B cell (primary cell): ENCODE measurements at places on chromosomes 5 and 9. TPM values are rescaled to one million over a fixed set of nuclear protein-coding genes. Genes with fewer than 3 reads are reported as not detected.

DNA sequence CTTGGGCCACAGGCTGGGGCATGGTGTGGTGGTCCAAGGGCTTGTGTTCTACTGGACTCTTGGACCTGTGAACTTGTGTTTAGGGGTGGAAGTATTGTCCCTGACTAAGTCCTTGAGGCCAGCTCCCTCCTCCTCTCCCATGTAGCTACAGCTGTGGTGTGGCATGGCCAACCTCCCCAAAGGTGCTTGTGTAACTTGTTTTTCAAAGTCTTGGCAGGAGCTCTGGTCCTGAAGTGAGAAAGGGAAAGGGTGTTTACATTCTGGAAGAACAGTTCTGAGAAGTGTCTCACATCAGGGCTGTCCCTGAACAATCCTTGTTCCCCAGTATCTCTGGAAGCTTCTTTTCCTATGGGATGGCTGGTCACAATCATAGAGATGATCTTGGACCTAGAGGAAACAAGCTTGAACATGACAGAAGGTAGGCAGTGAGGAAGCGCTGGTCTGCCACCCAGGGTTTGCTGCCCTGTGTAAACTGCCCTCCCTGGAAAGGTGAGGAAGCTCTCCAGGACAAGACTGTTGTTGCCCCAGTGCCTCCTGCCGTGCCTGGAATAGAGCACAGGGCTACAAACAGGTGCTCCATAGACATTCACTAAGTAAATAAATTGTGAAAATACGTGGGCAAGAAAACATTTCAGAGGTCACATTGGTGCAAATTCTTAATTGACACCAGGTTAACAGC lies 64.6 kb upstream of the KLF9 start:
- DNase-seq: no peak

- no peak for DNase-seq
Observed at GRCh38 chr9:21001581-21001980, 29.9 kb downstream of the HACD4 start.

- DNase-seq: no peak
Observed at GRCh38 chr5:43889233-43889632, 286.3 kb downstream of the NNT start.

GRCh38 chr5:87233143-87233542 lies 34.5 kb upstream of the RASA1 start:
- DNase-seq: no peak

DNA sequence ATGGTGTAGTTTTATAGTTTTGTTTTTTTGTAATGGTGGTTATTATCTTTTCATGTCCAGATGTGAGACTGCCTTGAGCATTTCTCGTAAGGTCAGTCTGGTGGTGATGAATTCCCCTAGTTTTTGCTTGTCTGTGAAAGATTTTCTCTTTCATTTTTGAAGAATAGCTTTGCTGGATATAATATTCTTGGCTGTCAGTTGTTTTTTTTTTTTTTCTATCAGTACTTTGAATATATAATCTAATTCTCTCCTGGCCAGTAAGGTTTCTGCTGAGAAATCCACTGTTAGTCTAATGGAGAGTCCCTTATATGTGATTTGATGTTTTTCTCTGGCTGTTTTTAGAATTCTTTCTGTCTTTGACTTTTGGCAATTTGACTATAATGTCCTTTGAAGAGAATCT lies 106.9 kb downstream of the CARTPT start:
- DNase-seq: no peak

DNA sequence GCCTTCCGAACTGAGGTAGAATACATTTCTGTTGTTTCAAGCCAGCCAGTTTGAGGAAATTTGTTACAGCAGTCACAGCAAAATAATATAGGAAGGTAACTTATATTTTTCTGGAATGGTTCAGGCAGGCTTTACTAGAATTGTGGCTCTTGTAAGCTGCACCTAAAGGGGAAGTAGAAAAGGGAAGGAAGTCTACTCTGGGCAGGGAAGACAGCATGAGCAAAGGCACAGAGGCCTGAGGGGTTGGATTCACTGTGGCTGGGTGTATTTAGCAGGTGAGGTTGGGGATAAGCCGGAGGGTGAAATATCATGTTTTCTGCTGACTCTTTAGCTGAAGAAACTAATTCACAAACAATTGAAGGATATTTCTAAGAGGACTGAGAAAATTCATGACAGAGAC lies 183.5 kb downstream of the GAS1 start:
- DNase-seq: no peak

- no peak for DNase-seq
Observed at GRCh38 chr9:6045364-6045763, 29.9 kb upstream of the RANBP6 start.

- DNase-seq: peak; percentile 45
Observed at GRCh38 chr5:157273131-157273556, 7.2 kb downstream of the CYFIP2 start.

DNA sequence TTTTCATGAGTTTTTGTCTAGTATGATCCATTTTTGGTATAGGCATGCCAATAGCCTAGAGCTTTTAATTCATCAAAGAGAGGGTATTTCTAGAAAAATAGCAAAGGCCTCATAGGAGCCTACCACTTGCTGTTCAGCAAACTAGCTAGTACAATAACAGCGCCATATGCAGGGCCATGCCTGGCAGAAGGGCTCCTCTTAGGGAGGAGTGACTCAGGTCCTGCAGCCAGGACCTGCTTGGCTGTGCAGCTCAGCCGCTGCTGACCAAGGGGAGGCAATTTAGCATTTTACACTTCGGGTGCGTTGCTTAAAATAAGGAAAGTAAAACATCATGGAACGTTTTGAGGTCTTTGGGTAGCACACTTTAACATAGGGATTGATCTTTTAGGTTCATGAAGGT lies 100.6 kb downstream of the TRIO start:
- no peak for DNase-seq

DNA sequence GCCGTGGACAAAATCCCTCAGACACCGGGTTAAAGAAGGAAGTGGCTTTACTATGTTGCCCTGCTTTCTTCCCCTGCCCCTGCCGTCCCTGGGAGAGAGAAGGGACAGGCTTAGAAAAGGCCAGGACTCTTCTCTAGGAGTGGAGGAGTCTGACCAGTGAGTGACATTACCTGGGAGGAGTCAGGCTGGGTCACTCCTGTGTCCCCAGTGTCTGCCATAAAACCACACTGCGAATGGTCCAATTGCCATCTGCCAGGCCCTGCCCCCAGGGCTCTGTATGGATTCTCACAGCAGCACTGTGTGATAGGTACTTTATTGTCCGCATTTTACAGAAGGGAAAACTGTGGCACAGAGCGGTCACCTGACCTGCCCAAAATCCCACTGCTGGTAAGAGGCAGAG lies 31.3 kb upstream of the FUBP3 start:
- no peak for DNase-seq

DNA sequence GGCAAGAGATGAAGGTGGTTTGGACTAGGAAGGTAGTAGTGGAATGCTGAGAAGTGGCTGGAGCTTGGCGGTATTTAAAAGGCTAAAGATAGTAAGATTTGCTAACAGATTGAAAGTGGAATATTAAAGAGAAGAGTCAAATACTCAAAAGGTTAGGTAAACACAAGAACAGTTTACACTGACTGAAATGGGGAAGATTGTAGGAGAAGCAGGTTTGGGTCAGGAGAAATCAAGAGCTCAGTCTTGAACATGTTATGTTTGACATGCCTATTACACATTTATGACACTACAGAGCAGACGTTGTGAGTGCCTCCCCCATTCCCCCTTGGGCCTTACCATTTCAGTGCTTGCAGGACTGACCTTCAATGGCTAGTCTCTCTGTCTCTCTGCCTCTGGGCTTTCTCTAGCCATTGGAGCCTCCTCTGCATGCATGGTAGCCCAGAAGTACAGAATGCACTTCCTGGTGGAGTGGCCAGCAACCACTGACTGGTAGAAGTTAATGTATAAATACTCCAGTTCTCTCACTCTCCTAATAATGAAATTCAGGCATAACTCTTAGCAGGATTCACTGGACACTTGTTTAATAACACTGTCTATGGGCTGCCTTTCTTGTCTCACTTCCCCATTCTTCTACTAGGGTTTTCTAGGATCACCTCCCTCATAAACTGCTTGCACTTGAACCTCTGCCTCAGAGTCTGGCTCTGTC lies 56.8 kb downstream of the HMGCS1 start:
- no peak for DNase-seq

GRCh38 chr5:67552773-67553172 lies 356.2 kb upstream of the CD180 start:
- DNase-seq: no peak

GRCh38 chr5:77218263-77218662 lies 7.8 kb downstream of the PDE8B start:
- no peak for DNase-seq

DNA sequence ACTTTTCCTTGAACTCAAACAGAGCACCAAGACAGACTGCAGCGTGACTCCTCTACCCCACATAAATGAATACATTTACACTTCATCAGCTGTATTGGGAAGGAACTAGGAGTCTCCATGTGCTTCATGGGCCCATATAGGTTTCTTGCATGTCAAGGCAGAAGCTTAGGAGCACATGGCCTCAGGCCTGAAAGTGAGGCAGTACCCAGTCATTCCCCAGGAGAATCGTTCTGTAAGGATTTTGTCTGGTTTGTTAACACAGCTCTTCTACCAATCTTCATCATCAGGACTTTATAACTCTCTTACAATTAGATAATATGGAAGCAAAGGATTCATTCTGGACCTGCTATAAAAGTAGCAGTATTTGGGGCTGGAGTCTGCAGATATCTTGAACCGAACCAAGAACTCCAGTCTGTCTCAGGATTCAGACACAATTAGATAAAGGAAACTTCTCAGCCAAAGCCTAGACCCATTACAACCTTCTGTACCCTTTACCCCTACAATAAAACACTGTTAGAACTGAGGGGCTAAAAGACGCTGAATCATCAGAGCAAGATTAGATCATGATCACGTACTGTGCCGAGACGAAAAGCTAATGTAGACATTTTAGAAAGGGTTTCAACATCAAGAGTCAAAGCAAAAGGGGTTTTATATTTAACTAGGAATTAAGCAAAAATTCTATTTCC lies 385.5 kb upstream of the SLC30A5 start:
- DNase-seq: no peak

DNA sequence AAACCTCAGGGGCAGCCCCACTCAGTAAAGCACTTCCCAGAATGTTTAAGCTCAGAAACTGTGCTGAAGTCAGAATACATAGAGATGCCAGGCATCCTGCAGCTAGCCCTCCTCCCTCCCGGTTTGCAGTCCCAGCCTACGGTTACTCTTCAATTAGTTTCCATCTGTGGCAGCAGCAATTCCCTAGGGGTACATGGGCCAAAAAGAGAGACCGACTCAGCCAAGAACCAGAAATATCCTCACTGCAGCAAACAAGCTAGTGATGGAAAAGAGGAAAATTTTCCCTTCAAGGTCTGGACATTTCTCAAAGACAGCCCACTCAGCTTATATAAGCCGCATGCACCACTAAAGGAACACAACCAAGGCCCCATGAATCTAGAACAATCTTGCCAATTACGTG lies 89.1 kb upstream of the PPP2R2B start:
- DNase-seq: no peak

GRCh38 chr5:5061836-5062235 lies 78.3 kb upstream of the ADAMTS16 start:
- DNase-seq: no peak

- no peak for DNase-seq
Observed at GRCh38 chr5:98307811-98308210, 465.7 kb upstream of the RGMB start.

GRCh38 chr9:82780017-82780416 lies 282.9 kb downstream of the RASEF start:
- no peak for DNase-seq

GRCh38 chr5:122063836-122064235 lies 14.2 kb downstream of the LOX start:
- no peak for DNase-seq

DNA sequence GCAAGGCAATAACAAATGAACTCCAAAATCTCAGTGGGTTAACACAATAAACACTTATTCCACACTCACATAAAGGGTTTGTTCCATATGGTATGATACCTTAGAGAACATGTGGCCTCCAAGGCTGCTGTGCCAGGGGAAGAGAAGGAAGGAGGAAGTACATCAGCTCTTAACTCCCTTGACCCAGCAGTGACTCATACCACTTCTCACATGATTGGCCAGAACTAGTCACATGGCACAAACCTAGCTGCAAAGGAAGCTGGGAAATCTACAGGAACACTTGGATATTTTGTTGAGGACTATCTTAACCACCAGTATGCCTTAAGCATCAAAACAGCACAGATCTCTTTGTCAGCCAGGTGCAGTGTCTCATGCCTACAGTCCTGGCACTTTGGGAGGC lies 99.3 kb downstream of the SLIT3 start:
- DNase-seq: no peak

GRCh38 chr9:103193992-103194391 lies 198.9 kb downstream of the CYLC2 start:
- no peak for DNase-seq

DNA sequence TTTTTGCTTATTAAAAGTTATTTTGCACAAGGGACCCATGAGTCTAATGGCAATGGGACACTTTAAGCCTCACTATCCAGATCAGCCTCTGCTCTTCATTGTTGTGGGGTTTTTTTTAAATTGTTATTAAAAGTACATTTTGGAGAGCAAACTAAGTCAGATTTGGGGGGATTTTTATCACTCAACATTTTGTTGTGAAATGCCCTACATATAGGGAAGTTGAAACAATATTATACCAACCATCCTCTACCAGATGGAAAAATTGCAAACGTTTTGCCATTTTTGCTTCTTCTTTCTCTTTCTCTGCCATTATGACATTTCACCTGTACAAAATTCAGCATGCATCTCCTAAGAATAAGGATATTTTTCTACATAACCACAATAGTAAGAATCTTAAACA lies 75.3 kb downstream of the SLC1A3 start:
- DNase-seq: no peak

GRCh38 chr5:81513473-81513872 lies 119.5 kb upstream of the ACOT12 start:
- no peak for DNase-seq

- DNase-seq: no peak
Observed at GRCh38 chr9:122518841-122519240, at the start of gene OR1J4. TSS of gene OR1J4 (plus strand) at chr9:122519141. CDS start at chr9:122519141, 0 bp downstream.

GRCh38 chr9:136562746-136563495 lies 17.1 kb upstream of the NOTCH1 start:
- no peak for DNase-seq

SLC46A2 gene
- polyA plus RNA-seq: 0.06 and 0.18 TPM in 2 replicates

CD274 gene
- 0.61 and 1.4 TPM in 2 replicates for polyA plus RNA-seq

IL13 gene
- polyA plus RNA-seq: 0.14 and 0.45 TPM in 2 replicates

STING1 gene
- 2.8 and 5.3 TPM in 2 replicates for polyA plus RNA-seq

OR1Q1 gene
- polyA plus RNA-seq: 0.46 TPM in 1 of 2 replicates, not detected in the other

GPR150 gene
- polyA plus RNA-seq: 0.30 and 0.86 TPM in 2 replicates

PHYHD1 gene
- polyA plus RNA-seq: 2.0 and 4.4 TPM in 2 replicates

PCDHB8 gene
- not detected in 2 replicates for polyA plus RNA-seq

GALNT12 gene
- 2.7 and 3.2 TPM in 2 replicates for polyA plus RNA-seq
